ENCODE measurements at places on chromosomes 7 and 10.
A peak's percentile ranks its signal among the peaks of the same experiment; 100 is the strongest.

GRCh38 chr10:100746784-100747455 lies 1.5 kb downstream of the PAX2 start:
- DNase-seq: no peak

DNA sequence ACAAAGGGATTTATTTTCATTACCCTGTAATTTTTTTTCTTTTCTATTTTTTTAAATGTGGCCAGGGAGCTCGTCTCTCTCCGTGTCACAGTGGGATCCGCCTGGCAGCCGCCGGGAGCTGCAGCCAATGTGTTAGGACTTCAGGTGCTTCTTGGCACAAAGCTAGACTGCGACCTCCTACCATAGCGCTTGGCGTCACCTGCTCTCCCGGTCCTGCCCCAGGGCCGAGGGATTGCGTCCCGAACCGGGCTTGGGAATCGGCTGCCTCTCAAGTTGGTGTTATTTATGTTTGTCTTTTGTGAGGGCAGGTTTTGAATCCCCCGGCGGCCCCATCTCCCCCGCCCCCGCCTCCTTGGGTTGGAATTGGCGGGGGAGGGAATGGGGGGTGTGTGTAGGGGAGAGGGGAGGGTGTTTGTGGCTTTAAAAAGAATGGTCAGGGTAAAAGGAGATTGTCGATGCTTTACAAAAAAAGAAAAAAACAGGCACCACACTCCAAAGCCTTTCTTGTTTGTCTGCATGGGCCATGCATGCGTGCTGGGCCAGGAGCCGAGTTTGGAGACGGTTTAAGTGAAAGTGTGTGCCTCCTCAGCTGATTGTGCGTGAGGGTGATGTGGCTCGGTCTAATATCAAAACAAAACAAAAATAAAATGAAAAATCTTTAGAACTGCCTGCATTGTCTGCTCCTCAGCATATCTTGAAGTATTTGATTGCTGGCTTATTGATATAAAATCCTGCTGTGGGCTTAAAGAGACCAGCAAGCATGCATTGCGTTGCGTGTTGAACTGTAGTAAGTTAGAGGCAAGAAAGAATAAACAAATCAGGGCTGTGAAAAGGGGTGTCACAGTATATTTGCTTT lies 1.2 kb downstream of the PPP1R9A start:
- DNase-seq: peak; percentile 42

- DNase-seq: no peak
These were observed 5.7 kb downstream of the DEPP1 start for GRCh38 chr10:44972874-44973306.

DNA sequence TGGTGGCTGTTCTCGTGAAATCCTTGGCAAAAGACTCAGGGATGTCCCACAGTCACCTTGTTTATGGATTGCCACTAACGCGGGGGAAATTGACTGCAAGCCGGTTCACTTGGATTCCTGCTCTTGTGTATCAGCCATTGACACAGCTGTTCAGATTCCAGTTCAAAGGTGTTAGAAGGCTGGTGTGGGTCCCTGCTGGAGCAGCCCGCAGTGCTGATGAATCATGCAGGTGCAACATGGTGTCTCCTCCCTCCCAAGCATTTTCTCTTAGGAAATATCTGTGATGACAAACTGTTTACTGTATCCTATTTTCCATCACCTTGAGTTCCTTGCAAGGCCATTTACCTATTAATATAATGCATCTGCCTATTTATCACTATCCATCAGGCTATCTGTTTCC lies 170.1 kb downstream of the GATA3 start:
- DNase-seq: no peak

GRCh38 chr7:22129819-22130580 lies 184.3 kb upstream of the CDCA7L start:
- DNase-seq: no peak

DNA sequence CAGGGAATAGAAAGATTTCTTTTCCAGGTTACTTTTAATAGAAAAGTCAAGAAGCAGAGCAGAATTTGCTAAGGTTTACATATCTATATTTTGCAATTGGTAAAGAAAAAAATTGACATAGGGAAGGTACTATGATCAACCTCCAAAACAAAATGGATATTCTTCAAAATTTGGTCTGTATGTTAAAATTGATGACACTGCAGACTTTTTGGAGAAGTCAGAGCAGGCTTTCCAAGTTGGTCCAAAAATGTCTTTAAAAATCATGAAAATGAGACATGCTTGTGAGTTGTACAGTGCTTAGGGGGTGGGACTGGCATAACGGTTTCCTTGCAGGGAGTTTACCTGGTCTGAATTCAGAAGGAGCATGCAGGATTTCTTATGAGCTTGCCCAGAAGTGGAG lies 77.0 kb downstream of the TFPI2 start:
- DNase-seq: no peak

- no peak for DNase-seq
These were observed 1073.5 kb upstream of the LRRN3 start for GRCh38 chr7:110017405-110017804.

DNA sequence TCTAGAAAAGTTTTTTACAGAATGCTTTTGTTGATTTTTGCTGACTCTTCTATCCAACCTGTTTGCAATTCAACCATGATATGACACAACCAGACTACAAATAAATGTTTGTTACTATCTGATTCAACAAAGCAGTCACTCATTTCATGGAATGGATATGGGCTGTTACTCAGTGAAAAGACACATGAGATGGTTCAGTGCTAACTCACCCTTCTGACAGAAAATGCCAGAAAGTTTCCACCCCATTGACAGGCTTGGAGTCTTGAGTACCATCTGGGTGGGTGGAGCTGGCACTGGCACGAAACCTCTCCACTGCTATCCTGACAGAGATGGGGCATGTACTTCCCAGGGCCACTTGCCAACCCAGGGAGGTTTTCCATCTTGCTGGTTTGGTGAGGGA lies 39.5 kb downstream of the RBM28 start:
- no peak for DNase-seq

- no peak for DNase-seq
These were observed 128.0 kb upstream of the MBL2 start for GRCh38 chr10:52900593-52900992.

GRCh38 chr10:24156686-24157085 lies 52.3 kb upstream of the KIAA1217 start:
- DNase-seq: no peak

DNA sequence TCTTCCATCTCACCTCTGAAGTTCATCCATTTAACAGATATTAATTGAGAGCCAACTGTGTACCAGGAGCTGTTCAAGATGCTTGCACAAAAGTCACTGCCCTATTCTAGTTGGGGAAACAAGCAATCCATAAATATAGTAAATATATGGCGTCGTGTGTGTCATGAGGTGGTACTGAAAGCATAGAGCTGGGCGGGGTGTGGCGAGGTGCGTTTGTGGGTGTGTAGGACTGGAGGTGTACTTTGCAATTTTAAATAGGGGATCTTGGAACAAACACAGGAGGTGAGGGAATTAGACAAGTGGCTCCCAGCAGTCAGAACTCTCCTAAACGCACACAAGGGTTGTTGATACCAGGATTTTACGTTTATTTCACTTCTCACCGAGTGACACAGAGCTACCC lies 490 bp upstream of the ZNF239 start:
- DNase-seq: no peak

DNA sequence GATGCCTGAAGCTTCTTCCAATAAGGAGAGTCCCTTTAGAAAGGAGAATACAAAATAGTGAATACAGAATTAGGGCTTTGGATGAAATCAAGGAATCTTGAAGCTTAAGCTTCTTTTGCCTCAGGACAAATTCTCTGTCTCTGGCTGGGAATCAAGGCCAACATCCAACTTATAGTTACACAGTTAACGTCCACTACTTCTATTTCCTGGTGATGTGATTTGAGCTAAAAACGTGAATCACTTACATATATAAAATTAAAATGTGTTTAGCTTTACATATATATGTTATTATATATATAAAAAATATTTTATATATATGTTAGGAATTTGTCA lies 11.4 kb upstream of the INPP5F start:
- DNase-seq: no peak

DNA sequence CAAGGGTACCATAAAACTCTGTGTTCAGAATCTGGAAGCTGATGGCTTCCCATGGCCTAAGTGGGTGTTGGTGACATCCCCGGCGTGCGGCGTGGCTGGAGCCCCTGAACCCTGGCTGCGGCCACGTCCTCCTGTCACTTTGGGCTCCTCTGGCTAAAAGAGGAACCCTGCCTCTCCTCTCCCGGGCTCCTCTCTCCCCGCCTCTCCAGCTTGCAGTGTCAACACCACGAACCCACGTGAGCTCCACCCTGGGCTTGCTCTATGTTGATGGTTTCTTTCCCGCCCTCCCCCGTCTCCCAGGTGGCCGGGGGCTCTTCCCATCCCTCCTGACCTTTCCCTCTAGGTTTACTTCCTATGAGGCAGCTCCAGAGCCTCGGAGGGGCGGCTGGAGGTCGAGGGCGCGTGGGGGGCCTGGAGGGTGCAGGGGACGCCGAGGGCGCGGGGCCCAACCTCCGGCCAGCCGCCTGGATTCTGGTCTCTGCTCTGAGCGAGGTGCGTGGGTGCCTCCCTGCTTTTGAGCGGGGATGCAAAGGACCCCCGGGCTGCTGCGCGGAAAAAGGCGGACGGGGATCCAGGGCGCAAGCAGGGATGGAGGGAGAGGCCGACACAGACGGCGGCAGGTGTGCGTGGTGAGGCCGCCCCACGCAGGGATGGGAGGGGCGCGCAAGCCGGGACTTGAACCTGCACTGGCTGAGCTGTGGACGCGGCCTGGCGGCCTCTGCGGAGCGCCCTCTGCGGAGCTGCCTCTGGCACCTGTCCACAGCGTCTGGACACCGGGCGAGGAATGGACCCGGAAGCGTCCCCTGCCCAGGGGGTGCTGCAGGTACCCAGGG lies 115.5 kb upstream of the DIP2C start:
- DNase-seq: no peak

DNA sequence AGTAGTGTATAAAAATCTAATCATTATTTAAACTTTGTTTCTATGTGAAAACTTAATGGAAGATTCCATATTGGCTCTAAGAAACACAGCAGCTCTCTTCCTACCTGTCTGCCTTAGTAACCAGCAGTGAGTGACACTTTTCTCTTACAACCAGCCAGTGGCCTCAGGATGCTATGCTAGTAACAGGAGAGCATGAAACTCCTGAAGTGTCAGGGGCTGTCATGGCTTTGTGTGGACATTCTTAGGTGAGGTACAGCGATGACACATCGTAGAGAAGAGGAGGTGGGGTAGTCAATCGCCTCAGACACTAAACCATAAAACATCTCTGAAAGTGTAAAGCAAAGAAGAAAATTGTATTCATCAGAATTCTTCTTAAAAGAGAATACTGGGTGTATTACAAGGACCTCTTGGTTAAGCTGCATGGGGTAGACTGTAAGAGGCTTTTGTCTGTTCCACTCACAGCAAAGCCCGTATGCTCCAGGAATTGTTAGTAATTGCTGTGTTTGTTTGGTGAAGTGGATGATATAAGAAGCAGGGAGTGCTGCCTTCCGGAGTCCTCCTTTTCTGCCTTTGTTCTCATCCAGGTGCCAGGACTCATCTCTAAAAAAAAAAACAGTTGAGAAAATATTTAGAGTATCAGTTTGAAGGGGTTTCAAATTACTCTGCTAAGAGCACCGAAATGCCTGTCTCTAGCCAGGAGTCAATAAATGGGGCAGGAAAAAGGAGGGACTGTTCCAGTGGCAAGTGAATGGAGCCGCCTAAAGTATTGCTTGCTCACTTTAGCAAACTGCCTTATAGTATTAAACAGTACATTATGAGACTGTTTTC lies 518.8 kb downstream of the CNTNAP2 start:
- DNase-seq: no peak

DNA sequence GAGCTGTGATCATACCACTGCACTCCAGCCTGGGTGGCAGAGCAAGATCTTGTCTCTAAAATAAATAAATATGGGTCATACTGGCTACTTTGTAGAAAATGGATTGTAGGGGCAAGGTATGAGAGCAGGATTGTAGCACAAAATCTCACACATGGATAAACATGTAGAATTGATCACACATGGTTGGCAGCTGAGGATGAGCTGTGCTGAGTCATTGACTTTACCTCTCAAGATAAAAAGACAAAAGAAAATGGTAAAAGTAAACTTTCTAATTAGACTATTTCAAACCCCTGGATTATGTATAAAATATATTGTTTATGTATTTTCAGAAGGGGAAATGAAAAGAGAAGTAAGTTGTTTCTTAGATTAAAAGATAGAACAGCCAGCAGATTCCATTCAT lies 69.3 kb downstream of the APBB1IP start:
- DNase-seq: no peak

DNA sequence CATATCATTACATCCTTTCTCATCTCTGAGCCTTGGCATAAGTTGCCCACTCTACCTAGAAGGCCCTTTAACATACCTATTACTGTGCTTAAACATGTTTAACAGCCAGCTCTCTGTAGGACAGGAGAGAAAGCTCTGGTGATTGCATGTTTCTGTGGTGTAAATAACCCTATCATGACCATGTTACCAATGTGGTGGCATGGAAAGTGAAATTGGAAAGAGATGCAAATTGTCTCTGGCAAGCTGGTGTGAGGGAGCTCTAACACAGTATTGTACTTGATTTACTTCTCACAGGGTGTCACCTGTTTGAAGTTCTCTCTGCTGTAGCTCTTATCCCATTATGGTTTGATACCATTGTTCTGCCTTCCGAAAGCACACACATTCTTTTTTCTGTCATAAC lies 231.8 kb upstream of the DKK1 start:
- DNase-seq: no peak

- no peak for DNase-seq
These were observed 76.8 kb downstream of the HGF start for GRCh38 chr7:81693080-81693479.

DNA sequence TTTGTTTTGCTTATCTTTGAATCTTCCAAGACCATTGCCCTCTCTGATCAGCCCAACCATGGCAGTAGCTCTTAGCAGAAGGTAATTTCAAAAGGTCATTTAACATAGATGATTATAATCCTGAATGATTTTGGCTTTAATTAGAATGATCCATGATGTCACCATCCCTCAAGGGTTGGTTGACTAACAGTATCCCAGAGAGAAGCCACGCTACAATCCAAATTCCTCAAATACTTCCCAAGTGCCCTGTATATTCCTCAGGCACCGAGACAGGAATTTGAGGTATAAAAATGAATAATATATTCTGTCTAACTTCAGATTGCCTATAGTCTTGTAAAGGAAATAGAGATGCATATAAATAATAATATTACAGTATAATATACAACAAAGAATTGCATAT lies 42.1 kb upstream of the TMEM196 start:
- DNase-seq: no peak

GRCh38 chr7:110564246-110564645 lies 526.7 kb upstream of the LRRN3 start:
- DNase-seq: no peak

DNA sequence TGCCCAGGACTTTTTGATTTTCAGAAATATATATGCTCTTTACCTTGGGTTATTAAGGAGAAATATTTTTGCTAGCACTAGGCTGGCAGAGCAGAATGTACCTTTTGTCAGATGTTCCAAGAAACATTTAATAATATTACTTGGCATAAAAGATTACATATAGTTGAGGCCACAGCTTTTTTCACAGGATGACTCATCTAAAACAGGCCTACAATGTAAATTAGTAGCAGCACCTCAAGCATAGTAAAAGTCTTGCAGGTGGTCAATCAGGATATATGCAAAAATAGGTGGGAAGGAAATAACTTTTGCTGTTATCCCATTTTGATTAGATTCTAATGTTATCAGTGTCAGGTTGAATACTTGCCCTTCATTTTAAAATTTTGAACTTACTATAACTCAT lies 14.9 kb upstream of the ITGB1 start:
- DNase-seq: no peak

GRCh38 chr7:66720561-66720960 lies 20.0 kb upstream of the RABGEF1 start:
- no peak for DNase-seq

Data from HEK293T (cell line).